Hematopoietic multipotent progenitor cell (in vitro differentiated cells): ENCODE measurements at places on chromosomes 1 and 21. TPM values are rescaled to one million over a fixed set of nuclear protein-coding genes. Genes with fewer than 3 reads are reported as not detected.

DNA sequence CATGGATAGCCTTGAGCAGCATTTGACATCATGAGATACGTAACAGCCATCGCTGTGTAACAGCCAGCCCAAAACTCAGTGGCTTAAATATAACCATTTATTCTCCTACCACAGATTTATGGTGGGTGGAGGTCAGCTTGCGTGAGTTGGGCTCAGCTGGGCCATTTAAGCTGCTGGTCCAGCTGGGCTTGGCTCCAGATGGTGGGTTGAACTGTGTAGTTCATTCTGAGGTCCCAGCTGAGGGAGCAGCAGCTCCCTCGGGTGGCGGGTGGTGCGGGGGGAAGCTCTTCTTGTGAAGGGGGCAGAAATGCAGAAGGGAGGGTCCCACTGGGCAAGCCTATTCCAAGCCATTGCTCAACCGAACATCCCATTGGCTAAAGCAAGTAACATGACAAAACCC, 75.9 kb downstream of the IGSF21 start:
- DNase-seq, result no peak

DNA sequence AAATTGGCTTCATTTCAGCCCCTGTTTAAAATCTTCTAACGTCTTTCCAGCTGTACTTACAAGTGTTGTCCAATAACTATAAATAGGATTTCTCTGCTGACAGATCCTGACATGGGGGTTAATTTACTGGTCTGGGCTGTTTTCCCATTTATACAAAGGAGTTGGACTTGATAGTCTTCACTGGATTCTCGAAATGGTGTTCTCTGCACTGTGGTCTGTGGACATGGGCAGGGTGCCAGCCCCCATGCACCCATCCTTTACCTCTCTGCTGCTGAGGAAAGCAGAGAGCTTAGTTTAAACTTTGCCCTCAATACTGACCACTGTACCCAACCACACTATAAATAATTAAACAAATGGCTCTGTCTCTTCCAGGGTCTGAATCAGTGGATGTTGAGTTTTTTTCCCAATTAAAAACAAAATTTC, 5.2 kb downstream of the DIO1 start:
- DNase-seq, result no peak

DNA sequence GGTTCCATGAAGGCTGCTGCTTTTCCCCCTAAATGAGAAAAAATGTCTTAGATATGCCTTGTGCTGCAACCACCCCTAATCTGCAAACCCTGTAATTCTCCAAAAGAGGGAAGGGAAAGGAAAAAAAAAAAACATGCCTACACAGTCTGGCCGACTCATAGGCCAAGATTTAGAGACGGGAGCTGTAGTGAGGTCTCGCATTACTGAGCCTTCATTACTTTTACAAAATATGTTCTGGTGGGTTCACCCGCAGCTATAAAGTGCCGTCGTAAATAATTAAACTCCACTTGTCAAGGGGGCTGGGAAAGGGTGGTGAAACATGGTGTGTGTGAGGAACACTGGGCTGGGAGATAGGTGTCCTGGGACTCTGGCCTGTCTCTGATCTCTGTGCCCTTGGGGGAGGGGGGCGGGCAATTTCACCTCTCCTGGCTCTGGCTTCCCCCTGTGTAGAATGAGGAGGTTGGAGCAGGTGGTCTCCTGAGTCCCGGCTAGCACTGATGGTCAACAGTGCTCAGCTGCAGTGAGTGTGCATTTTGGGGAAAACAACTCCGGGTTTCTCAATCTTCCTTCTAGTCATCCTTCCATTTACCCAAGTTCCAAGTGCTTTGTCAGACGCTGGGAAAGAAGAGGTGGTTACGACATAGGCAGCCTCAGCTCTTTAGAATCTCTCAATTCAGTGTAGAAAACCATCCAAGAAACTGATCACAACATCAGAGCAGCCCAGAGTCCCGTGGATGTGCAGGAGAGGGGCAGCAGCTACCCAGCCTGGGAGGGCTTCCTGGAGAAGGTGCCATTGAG, 82.3 kb downstream of the ACTL8 start:
- no peak for DNase-seq

DNA sequence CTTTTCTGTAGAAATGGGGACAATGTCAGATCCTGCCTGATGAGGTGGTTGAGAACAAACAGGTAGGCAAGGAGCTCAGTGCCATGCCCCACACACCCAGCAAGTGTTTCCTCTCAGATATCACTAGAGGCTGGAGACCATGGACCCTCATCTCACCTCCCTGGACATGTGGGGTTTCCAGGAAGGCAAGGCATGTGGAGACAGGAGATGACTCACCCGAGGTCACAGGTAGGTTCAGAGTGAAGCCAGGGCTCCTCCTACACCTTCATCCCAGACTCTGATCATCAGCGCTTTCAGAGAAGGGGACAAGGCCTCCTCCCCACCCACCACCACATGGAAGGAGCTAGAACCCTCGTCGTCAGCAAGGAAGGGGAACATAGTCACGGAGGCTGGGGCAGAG, 69.2 kb downstream of the MATN1 start:
- no peak for DNase-seq

- no peak for DNase-seq
These were observed 18.2 kb upstream of the RC3H1 start for GRCh38 chr1:174040387-174040786.

DNA sequence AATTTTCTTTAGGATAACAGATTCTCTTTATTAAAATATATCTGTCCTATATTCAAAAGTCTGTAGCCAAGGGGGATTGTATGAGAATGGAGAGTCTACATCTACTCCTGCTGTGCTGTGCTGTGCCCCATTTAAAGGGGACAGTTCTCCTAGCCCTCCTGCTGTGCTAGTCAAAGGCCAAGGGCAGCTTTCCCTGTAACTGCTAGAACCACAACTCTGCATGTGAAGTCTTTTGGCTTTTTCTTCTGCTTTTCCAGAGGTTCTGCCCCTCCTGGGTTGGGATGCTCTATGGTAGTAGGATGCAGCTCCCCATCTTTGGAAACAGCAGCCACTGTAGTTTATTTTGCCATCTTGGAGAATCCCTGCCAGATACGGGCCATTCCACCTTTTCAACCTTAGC, 197.5 kb upstream of the JUN start:
- no peak for DNase-seq

GRCh38 chr1:3062616-3063378, 6.2 kb upstream of the PRDM16 start:
- no peak for DNase-seq

DNA sequence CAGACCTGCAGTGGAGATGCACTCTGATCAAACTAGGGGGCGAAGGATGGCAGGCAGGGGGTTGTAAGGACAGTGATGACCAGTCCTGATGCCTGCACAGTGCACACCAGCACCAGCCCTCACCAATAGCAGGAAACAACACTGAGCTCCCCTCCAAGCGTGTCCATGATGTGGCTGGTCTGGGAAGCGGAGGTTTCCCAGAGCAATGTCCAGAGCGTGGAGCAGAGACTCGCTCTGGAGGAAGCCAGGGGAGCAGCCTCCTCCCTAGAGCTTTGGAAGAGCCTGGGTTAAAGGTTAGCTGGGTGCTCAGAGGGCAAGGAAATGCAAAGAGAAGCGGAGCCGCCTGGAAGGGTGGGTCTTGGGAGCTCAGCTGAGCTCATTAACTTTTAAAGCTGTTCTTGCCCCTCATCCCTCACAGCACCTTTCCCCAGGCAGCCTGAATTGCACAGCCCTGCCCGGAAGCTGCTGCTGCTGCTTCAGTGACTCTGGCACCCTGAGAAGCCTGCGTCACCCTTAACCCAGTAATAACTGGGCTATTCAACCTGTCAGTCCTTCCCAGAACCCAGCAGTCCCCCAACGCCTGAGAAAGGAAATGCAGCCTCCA, 162.2 kb upstream of the RAB4A start:
- no peak for DNase-seq

GRCh38 chr1:43227143-43227764, 42.5 kb upstream of the TMEM125 start:
- DNase-seq, result peak; percentile 87

DNA sequence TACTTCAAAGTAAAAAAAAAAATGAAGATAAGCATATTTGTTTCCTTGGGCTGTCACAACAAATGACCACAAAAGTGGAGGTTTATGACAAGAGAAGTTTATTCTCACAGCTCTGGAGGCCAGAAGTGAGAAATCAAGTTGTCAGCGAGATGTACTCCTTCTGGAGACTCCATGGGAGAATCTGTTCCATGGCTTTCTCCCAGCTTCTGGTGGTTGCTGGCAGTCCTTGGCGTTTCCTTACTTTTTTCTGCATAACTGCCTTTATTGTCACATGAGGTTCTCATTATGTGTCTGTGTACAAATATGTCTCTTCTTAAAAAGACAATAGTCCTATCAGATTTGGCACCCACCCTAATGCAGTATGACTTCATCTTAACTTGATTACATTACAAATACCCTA, 398.3 kb downstream of the KCNT2 start:
- DNase-seq, result no peak

DNA sequence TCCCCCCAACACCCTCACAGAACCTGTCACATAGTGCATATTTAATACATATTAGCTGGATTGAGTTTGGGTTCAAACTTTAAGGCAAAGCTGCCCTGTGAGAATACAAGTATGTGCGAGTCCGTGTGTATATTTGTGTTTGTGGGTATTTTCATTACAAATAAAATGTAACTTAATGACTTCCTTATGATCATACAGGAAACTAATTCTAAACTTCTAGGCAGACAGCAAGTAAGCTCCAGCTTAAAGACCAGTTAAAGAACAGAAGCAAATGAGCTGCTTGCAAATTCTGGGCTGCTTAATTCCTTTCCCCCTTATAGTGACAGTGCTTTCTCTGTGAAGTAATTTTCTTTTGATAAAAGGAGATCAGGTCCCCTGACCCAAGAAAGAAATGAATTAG, 437.6 kb downstream of the TTLL7 start:
- no peak for DNase-seq

- DNase-seq, result no peak
These were observed 26.3 kb downstream of the ADAMTS1 start for GRCh38 chr21:26818906-26819305.

DNA sequence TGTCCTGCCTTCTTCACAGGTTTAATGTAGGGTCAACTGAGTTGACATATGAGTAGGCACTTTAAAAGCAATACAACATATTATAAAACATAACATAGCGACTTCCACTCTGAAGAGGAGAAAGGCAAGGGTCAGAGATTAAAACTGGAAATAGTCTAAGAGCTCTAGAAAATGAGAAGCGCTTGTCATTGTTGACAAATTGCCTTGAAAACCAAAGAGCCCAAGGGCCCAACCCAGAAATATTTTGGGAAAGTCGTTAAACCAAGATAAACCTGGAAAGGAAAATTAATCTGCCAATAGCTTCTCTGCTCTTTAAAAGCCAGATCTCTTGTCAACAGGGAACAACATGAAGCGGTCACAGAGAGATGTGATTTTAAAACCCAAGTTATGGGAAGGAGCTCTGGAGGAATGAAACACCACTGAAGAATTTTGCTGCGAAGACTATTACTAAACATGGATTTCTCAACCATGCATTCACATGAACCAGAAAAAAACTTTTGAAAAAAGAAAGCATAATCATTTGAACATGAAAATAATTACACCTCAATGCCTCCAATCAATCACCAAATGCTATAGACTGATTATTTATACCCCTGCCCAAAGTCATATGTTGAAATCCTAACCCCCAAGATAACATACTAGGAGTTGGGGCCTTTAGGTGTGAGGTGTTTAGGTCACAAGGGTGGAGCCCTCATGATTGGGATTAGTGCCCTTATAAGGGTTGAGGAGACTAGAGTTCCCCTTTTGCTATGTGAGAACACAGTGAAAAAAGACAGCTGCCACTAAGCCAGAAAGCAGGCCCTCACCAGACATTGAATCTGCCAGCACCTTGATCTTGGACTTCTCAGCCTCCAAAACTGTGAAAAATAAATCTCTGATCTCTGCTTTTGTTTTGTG, 33.0 kb upstream of the MTF1 start:
- DNase-seq, result no peak

DNA sequence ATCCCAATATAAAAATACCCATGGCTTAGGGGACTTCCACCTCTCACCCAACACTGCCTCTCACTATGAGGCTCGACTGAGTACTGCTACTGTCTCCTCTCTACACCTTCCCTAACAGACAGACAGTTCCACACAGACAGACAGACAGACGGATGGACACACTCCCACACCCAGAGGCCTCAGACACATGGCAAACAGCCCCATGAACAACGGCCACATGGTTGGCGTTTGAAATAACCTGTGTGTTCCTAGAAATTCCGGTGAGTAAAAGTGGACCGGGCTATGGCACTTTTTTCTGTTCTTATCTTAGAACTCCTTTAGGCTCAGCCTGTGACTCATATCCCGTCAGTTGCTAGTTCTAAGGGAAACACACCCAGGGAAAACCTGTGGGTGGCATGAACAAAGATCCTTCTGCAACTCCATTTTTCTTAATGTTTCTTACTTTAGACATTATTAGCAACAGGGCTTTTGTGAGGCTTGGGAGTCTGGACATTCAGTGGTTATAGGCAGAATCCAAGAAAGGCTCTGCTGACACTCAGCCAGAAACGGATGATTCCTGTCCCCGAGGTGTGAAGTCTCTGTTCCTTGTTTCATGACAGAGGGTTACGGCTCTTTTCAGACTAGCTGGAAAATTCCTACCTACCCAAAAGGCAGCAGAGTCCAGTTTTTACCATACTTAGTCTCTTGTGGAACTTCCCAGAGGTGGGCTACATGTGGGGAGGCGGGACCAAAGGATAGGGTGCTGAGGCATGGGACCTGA, 90.5 kb upstream of the TLR5 start:
- no peak for DNase-seq

GRCh38 chr21:42189431-42189830, 29.5 kb upstream of the ABCG1 start:
- DNase-seq, result no peak

DNA sequence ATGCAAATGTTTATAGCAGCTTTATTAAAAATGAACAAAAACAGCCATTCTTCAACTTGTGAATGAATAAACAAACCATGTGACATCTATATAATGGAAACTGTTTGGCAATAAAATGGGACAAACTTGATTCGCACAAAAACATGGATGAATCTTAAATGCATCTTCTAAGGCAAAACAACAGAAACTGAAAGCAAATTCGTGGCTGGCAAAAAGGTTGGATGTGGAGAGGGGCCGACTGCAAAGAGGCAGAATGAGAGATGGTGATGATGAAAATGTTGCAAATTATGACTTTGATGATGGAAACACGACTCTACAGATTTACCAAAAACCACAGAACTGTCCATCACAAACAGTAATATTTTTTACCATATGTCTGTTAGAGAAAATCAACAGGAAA, 327.0 kb upstream of the NR5A2 start:
- no peak for DNase-seq

- DNase-seq, result peak; percentile 56
These were observed at the start of gene RNPEP for GRCh38 chr1:201982623-201983379. RNPEP (plus strand) TSS chr1:201982648; CDS start chr1:201982667, 19 bp downstream.

- DNase-seq, result peak; percentile 19
These were observed 4.0 kb downstream of the SHISAL2A start for GRCh38 chr1:52636721-52637695.

GRCh38 chr1:15137809-15138208, 15.7 kb upstream of the TMEM51 start:
- peak; percentile 73 for DNase-seq

Gene LDLRAD2
- 9.4 TPM for total RNA-seq

Gene SUSD4
- total RNA-seq, result not detected

Gene ATP6V1G3
- total RNA-seq, result not detected

Gene SLC35D1
- total RNA-seq, result 7.8 TPM

Gene KCNE2
- total RNA-seq, result not detected

Gene SYCP1
- not detected for total RNA-seq

Gene ESRRG
- not detected for total RNA-seq

Gene HAO2
- not detected for total RNA-seq
